GM03348 (cell line): ENCODE measurements at places on chromosomes 2 and 18.

DNA sequence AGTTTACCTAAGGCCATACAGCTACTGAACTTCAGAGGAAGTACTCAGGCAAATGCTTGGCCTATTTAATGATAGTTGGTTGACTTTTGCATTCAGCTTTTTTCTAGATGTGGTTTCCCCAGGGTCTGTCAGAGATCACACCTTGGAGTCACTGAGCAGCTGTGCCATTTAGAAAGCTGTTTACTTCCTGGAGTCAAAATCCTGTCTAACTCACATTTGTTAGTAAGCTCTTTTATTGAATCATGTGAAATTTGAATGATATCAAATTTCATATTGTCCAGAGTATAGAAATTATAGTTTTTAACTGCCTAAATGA is 7.6 kb upstream of the TRIB2 start:
- no peak for DNase-seq

GRCh38 chr18:2540575-2540974 is 30.7 kb downstream of the METTL4 start:
- DNase-seq = no peak

DNA sequence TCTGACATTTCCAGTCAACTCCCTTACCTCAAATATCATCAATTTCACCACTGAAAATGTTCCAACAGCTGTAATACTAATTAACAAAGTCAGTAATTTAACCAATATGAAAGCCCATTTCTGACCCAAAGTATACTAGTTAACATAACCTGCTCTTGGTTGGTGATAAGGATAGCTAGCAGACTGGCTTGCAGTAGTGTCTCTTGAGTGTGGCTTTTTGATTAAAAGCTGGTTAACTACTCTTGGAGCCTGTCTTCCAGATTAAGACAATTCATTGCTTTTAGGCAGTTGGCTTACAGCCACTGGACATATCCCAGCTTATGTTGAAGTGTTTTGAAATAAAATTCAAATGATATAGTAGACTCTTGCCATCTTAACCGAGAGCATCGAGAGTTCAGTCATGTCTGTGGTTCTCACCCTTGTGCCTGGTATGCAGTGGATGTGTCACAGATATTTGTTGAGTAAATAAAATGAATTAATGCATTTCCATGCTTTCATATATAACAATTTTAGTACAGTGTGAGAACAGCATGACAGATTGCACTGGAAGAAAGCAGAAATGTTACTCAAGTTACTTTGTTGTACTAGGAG is 158.1 kb downstream of the TANC1 start:
- DNase-seq = peak; percentile 74

DNA sequence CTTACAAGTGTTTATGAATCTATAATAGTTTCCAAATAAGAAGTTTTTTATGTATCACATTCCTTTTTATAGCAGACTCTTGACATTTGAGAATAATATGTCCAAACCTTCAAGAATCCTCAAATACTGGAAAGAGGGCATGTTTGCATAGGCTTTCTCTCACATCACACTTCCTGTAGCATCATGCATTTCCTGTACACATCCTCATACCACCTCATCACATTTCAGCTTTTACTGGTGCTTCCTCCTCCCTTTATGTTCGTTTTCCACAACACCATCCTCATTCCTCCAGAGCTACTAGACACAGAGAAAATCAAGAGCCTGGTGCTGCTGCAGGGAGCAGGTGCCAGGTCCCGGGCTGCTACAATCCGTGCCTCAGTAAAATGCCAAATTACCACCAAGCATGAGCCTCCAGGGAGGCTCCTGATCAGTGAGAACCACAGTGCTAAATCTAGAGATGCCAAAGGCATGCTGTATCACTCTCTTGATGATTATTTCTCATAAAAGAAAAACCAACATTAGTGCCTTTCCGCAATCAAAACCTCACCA is 137.7 kb upstream of the CYP1B1 start:
- no peak for DNase-seq

GRCh38 chr2:72077702-72078169 is 69.9 kb downstream of the CYP26B1 start:
- no peak for DNase-seq

- DNase-seq = peak; percentile 20
These were observed 21.6 kb downstream of the PMAIP1 start for GRCh38 chr18:59921384-59921891.

DNA sequence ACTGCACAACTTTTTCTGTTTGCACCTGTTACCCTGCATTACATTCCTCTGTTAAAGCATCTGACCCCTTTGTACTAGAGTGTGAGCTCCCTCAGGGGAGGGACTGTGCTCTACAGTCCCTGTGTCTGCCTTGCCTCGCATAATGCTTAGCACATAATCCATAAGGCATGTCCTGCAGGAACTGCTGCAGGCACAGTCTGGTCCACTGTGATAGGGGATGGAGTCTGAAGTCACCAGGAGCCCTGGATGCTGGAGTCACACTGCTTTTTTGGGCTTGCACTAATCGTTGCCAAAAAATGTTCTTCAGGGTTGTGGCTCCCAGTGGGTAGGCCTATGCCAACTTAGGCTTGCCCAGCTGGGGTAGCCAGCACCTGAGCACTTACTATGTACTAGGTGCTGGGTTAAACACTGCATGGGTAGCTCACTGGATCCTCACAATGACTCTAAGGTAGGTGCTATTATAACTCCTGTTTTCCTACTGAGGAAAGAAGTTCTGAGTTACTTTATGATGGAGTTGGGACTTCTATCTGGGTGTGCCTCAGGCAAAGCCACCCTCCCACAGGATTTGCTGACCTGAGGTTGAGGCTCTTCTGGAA is 33.3 kb downstream of the COPS7B start:
- no peak for DNase-seq

- no peak for DNase-seq
These were observed 97.1 kb downstream of the LIPG start for GRCh38 chr18:49658823-49659404.

GRCh38 chr2:222024932-222025880 is 273.6 kb downstream of the PAX3 start:
- peak; percentile 46 for DNase-seq
